Stimulated activated CD8-positive, alpha-beta memory T cell treated with anti-CD3 and anti-CD28 coated beads, Interleukin-12 subunit alpha, Interleukin-12 subunit beta, amount 100 ng/mL, for 4 hours (primary cell): ENCODE measurements at places on chromosomes 5 and 9.

- no peak for DNase-seq
These were observed 585.7 kb upstream of the ZNF608 start for GRCh38 chr5:125331987-125332598.

DNA sequence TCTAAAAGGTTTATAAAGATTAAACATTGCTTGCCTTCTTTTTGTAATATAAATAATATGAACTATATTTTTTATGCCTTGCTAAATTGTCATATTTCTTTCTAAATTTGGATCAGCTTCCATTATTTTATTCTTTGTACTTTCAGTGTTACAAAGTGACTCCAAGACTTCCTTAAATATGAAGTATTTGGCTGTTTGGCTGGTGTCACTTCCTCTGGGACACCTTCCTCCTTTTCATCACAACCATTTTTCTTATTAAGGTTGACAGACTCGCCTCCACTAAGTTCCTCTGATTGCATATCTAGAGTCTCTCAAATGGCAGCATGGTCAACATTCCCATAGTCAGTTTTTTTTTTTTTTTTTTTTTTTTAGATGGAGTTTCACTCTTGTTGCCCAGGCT lies 73.8 kb upstream of the SLC1A1 start:
- no peak for DNase-seq

DNA sequence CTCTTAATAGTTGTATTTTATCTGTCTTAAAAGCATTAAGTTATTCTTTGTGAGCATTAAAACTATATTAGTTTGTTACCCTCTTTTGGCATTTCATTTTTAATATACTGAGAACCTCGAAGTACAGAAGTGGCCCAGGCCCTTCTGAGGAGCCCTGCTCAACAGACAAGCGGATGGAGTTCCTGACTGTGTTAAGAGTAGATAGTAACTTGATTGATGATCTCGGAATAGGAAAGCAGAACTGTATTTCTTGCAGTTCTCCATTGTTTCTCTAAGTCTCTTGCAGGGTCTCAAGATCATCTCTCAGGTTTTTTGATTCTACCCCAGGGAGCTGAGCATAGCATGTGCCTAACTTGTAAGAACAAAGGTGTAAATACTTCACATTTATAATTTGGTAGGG lies 139.6 kb downstream of the SMARCA2 start:
- DNase-seq, result no peak

GRCh38 chr9:88049677-88050307 lies 75.5 kb upstream of the CDK20 start:
- no peak for DNase-seq
